ENCODE measurements at places on chromosomes 2 and 18. TPM values are rescaled to one million over a fixed set of nuclear protein-coding genes. Genes with fewer than 3 reads are reported as not detected.

Gene ATP6V1C2
- total RNA-seq = 0.29 TPM

Gene CDH2
- 42.7 TPM for total RNA-seq

Gene CFAP65
- 0.17 TPM for total RNA-seq

Gene DAW1
- total RNA-seq = 2.1 TPM

Gene SESTD1
- 28.1 TPM for total RNA-seq

Gene RTP5
- total RNA-seq = not detected

Gene TPO
- total RNA-seq = 0.15 TPM

Gene ITM2C
- total RNA-seq = 82.8 TPM

Gene PARD6G
- total RNA-seq = 3.4 TPM

Gene PDCD1
- total RNA-seq = 0.02 TPM

Gene PARD3B
- 0.93 TPM for total RNA-seq

Gene ANTXR1
- 127 TPM for total RNA-seq

Gene SMYD1
- total RNA-seq = not detected

Gene FSHR
- total RNA-seq = not detected

Gene RHOB
- total RNA-seq = 487 TPM

Gene FBXO48
- 0.56 TPM for total RNA-seq

Gene PLCD4
- total RNA-seq = 0.80 TPM

Gene AKAIN1
- not detected for total RNA-seq
